Activated T-cell treated with anti-CD3 and anti-CD28 coated beads, Interleukin-2, amount 50 U/mL, for 4 hours (primary cell): ENCODE measurements at places on chromosomes 1 and 21. TPM values are rescaled to one million over a fixed set of nuclear protein-coding genes. Genes with fewer than 3 reads are reported as not detected.

EDARADD gene
- 12.4 TPM for total RNA-seq

- no peak for DNase-seq
These were observed 1.2 kb downstream of the ETS2 start for GRCh38 chr21:38806942-38807284.

GRCh38 chr21:15211491-15212133 is 146.8 kb upstream of the NRIP1 start:
- no peak for DNase-seq

- no peak for DNase-seq
These were observed 20.9 kb upstream of the SLC1A7 start for GRCh38 chr1:53163291-53163768.

DNA sequence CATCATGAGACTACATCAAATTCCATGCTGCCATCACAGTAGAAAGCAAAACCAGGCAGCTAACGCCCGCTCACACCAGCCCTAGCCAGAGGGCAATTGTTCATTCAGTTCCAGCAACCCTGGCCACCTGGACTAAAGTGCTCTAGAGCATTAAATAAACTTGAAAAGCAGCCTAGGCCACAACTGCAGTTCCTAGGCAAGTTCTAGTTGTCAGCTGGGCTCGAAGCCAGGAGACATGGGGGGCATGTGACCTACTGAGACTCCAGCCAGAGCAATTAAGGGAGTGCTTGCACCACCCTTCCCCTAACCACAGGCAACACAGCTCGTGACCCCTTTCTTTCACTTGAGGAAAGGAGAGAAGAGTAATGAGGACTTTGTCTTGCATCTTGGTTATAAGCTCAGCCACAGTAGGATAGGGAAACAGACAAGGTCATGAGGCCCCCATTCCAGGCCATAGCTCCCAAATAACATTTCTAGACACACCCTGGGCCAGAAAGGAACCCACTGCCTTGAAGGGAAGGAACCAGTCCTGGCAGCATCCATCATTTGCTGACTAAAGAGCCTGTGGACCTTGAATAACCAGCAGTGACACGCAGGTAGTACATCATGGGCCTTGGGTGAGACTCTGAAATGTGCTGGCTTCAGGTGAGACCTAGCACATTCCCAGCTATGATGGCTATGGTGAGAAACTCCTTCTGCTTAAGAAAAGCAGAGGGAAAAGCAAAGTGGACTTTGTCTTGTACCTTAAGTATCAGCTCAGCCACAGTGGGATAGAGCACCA is 77.0 kb downstream of the ZZZ3 start:
- DNase-seq = no peak
